ENCODE measurements at places on chromosomes 3 and 15.

- no peak for DNase-seq
These were observed 33.4 kb downstream of the OSBPL10 start for GRCh38 chr3:31947671-31948091.

DNA sequence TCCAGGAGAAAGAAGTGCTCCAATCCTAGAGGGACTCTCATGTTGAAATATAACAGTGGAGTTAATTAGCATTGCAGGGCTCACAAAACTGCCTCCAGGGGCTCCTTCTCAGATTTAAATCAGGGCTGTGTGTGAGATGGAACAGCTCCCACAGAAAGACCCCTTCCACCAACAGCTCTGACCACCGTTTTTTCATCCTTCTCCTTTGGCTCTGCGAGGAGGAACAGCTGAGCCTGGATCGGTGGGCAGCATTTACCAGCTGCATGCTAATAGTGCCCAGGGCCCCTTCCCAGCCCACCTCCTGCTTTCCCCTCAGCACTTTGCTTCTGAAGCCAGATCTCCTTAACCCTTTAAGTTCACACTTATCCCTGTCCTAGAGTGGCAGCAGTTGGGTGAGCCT is 119.2 kb upstream of the UBE2E1 start:
- no peak for DNase-seq

- peak; percentile 99 for DNase-seq
These were observed 164.0 kb downstream of the CHST2 start for GRCh38 chr3:143283432-143284128.

DNA sequence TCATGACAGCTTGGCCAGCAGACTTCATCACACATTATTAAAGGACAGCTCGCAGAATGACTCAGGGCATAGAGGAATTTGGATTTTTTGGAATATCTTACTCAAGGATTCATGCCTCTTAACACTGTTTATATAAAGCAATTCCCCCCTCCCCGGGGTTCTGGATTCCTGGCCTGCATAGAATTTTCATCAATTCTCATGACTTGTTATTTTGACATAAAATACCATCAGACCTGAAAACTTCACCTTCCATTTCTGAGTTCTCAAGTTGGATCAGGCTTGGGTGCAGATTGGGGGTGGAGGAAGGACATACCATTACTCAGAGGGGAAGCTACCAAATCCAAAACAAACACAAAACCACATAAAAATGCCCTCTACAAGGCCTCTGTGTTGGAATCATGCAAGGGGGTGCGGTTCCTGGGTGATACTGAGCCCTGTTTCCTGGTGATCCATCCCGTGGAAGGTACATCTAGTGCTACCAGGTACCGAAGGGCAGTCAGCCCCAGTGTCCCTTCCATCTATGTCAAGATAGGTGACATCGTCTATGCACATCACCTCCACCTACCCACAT is 95.3 kb downstream of the DAPK2 start:
- DNase-seq: no peak

DNA sequence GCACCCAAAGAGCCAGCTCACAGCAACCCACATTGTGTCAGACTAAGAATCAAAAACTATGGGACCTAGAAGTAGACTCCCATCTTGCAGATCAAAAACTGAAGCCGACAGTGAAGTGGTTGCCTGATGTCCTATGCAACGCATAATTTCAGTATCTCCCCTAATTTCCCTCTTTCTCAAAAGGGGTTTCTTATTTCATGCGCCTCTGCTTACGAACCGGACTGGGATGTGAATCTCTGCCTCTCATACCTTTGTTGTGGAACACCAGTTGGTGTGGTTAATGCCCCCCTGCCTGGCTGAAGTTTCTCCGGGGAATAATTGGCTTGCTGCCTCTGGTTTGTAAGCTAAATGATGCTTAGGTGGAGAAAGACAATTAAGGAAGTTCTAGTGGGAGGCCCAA is 514 bp upstream of the FAM174B start:
- DNase-seq: no peak

DNA sequence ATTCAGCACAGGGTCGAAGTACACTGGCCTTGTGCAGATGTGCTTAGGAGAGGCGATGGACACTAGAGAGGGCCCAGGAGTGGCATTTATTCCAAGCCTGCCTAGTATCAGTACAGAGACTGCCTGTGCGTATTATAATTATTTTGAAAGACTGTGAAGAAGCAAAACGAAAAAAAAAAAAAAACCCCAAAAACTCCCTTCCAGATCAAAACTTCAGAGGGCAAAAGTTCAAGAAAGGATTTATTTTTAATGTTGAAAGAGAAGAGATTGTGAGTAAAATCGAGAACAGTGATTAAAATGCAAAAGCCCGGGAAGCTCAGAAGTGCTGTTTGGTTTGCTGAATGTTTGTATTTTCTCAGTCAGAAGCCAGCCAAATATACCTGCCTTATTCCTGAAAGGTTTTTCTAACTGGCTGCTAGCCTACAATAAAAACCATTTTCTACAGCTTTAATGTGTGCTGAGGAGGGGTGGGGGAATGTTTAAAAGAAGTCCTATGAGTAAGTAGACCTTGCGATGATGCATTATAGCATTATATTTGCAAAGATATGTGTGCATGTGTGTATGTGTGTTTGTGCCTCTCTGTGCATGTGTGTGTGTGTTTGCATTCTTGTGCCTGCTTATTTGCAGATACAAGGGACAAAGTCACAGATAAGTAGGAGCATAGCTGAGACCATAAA is 19.3 kb upstream of the LZTFL1 start:
- DNase-seq: no peak

DNA sequence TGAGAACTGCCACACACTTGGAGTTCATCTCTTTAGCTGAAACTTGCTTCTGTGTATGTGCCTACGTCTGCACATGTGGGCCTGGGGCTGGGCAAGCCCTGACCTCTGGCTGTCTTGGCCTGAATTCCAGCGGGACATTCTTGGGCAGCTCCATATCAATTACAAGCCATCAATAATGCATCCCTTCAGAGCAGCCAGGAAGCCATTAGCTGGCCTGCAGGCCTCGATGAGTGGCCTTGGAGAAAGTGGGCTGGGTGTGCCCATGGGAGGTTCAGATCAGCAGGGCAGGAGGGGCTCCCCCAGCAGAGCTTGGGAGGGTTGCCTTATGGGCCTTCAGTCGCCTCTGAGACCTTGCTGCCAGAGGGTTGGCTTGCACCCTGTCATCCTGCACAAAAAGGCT is 124.1 kb downstream of the ETFA start:
- DNase-seq: no peak

GRCh38 chr3:47715928-47716327 is 65.8 kb downstream of the SMARCC1 start:
- DNase-seq: no peak

DNA sequence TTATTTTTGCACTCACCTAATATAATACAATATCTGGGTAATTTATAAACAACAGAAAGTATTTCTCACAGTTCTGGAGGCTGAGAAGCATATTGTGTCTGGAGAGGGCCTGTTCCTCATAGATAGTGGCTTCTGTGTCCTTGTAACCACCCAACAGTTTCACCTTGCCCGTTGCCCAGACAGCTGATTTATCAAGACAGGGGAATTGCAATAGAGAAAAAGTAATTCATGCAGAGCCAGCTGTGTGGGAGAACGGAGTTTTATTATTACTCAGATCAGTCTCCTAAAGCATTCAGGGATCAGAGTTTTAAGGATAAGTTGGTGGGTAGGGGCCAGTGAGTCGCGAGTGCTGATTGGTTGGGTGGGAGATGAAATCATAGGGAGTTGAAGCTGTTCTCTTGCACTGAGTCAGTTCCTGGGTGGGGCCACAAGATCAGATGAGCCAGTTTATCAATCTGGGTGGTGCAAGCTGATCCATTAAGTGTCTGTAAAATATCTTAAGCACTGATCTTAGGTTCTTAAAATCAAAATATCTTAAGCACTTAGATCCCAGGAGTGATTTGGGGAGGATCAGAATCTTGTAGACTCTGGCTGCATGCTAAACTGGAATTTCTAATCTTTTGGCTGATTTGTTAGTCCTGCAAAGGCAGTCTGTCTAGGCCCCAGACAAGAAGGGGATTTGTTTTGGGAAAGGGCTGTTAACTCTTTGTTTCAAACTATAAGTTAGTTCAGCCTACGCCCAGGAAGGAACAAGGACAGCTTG is 33.9 kb upstream of the C15orf39 start:
- DNase-seq: peak; percentile 72

DNA sequence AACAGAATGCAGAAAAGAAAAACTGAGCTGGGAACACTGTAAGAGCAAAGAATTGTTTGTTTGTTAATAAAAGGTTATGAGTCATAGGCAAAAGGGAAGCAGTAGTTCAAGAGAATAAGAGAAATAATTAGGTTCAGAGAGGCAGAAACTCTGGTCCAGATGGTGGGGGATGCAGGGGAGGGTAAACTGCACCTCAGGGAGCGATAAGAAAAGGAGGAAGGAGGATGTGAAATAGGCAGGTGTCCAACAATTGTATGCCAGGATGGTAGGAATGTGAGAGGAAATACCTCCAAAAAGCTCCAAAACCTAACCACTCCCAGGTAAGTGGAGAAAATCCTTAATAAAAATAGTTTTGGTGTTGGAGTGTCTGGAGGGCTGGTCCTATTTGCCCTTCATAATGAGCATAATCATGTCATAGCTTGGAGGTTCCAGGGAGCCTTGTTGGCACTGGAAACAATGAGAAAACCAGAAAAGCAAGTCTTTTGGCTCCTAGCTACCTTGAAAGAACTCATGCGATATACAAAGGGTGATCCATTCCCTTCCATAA is 405.4 kb upstream of the TBL1XR1 start:
- no peak for DNase-seq

DNA sequence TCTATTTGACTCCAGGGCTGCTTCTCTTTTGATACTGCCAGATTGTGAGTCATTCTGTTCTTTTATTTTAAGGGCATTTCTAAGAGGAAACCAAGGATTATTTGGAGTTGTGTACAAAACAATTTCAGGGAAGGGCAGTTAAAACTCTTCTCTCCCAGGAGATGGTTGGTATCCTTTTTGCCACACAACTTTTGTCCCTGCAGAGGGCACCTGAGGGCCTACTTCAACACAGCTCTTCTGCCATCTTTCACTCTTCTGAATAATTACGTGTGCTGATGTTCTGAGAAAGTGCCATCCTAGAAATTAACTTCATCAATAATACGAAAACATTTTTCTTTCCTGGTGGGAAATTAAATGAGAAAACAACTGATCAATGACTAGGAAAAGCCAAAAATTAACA is 75.7 kb upstream of the GADL1 start:
- no peak for DNase-seq

- DNase-seq: peak; percentile 4
These were observed 84.6 kb upstream of the DCBLD2 start for GRCh38 chr3:98986073-98986472.

- DNase-seq: no peak
These were observed 16.5 kb downstream of the DUSP7 start for GRCh38 chr3:52039846-52040245.

- DNase-seq: no peak
These were observed 5.5 kb upstream of the ACAP2 start for GRCh38 chr3:195448205-195448875.

GRCh38 chr3:71528816-71529215 is 54.7 kb downstream of the FOXP1 start:
- DNase-seq: no peak

DNA sequence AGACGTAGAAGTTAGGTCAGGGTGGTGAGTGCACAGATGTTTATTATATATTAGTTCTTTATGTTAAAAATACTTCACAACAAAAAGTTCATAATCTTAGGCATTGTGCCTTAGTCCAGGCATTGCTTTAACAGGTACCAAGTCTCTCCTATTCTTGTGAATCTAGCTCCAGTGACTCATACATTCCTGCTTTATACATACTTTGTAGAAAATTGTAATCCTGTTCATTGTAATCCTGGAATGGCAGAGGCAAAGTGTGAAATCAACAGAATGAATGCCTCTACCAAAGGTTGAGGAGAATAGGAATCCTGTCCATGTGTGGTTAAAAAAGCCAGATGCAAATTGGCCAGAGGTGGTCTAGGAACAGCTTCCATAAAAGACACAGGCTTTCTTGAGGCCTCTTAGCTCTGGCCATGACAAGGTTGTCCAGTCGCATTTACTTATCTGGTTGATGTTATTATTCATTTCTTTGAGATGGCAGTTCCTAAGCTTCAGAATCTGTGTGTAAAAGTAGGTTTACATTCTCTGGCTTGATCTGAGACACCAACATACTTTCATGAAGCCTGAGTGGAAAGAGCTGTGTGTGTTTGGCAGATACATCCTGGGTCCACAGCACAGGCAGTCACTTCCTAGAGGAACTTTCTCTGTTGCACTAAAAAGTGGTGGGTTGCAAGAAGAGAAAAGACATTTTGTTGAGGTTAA is 109.0 kb downstream of the CDIN1 start:
- no peak for DNase-seq

GRCh38 chr15:78909791-78910228 is 35.0 kb downstream of the CTSH start:
- peak; percentile 35 for DNase-seq

- no peak for DNase-seq
These were observed 58.5 kb downstream of the LPP start for GRCh38 chr3:188212308-188212969.
